Activated naive CD8-positive, alpha-beta T cell treated with anti-CD3 and anti-CD28 coated beads, Interleukin-2, amount 10 ng/mL, durations not matched to agents 7 days and 5 days (primary cell): ENCODE measurements at places on chromosomes 1 and 21. TPM values are rescaled to one million over a fixed set of nuclear protein-coding genes. Genes with fewer than 3 reads are reported as not detected.

- H3K4me3 ChIP-seq: no peak overlapping the region
- H3K4me1 ChIP-seq: no peaks in the 10 kb centered on the region
- H3K27me3 ChIP-seq: peaks cover 3% of the 10 kb centered on the region
Observed at GRCh38 chr21:15282665-15283064, 217.9 kb upstream of the NRIP1 start.

DNA sequence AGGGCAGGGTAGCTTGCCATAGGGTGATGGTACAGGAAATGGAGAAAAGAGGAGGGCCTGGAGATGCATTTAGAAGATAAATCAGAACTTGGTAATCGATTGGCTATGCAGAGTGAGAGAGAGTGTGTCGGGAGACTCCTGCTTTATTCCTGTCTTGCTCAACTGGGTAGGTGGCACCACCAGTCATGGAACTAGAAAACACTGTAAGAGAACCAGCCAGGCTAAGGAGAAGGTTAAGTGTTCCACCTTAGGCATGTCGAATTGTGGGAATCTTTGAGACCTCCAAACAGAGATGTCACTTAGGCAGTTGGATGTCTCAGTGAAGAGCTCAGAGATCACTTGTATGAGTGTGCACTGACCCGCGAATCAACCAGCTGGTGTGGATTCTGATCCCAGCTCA, 28.7 kb upstream of the RD3 start:
- no peak for DNase-seq
- H3K27me3 ChIP-seq: peaks cover 2% of the 10 kb centered on the region

Gene RIPPLY3
- not detected for total RNA-seq

DNA sequence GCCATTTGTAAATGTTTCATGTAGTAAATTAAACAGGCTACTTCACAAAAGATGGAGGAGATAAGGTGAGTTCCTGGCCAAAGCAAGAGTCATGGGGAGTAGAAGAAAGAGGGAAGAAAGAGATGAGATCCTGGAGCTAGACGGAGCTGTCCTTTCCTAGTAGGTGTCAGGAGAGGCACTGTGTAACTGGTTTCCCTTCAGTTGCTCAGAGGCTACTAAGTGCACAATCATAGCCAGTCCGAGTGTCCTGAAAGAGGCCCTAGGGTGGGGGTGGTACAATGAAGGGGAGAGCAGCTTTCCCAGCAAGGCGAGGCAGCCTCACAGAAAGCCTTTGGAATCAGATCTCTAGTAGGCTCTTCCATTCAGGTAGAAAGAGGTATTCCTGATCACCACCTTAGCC, 390.9 kb downstream of the KCNH1 start:
- DNase-seq: no peak
- no peaks in the 10 kb centered on the region for H3K4me1 ChIP-seq
- H3K4me3 ChIP-seq: no peak overlapping the region
- peaks cover 3% of the 10 kb centered on the region for H3K27me3 ChIP-seq

- no peak overlapping the region for H3K4me3 ChIP-seq
- no peak for DNase-seq
- H3K4me1 ChIP-seq: no peaks in the 10 kb centered on the region
- H3K27ac ChIP-seq: no peak overlapping the region
Observed at GRCh38 chr21:16243396-16243795, 513.6 kb downstream of the USP25 start.
